ENCODE measurements at places on chromosomes 5 and 9.

GRCh38 chr5:179258922-179259730, 86.1 kb downstream of the ADAMTS2 start:
- DNase-seq: no peak

- DNase-seq: peak; percentile 36
Measured at GRCh38 chr5:146047396-146047795, 58.0 kb downstream of the PLAC8L1 start.

GRCh38 chr5:139740992-139741672, 54.5 kb upstream of the PSD2 start:
- DNase-seq: no peak

GRCh38 chr9:96040591-96041461, 165.3 kb downstream of the ERCC6L2 start:
- no peak for DNase-seq

- no peak for DNase-seq
Measured at GRCh38 chr5:61823781-61824180, 482.2 kb upstream of the KIF2A start.

DNA sequence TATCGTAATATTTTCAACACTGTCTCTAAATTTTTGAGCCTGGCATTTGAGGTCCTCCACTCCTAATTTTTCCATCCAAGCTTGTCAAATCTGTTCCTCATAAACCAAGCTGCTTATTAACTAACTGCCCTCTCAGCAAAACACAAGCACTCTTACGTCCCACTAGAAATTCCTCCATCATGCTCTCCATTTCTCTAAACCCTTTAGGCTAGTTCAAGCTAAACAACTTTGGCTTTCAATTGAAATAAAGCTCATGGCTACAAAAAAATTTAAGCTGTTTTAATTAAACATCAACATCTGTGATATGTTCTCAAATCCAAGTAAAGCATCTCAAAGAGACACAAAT, 45.7 kb downstream of the RNF145 start:
- DNase-seq: no peak

DNA sequence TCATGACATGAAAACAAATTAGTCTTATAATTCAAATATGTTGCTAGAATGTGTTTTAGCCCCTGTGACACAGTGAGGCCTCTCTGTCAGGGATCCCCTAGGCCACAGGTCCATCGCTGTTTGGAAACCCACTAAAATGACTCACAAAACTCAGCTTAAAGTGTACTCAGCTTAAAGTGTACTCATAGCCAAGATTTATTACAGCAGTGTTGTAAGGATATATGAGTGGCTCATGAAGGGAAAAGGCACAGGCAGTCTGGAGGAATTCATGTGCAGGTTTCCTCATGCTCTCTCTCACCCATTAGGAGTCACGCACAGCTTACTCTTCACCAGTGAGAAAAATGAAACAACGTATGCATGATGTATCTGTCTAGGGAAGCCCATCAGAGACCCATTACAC, 24.4 kb upstream of the TGFBI start:
- no peak for DNase-seq

DNA sequence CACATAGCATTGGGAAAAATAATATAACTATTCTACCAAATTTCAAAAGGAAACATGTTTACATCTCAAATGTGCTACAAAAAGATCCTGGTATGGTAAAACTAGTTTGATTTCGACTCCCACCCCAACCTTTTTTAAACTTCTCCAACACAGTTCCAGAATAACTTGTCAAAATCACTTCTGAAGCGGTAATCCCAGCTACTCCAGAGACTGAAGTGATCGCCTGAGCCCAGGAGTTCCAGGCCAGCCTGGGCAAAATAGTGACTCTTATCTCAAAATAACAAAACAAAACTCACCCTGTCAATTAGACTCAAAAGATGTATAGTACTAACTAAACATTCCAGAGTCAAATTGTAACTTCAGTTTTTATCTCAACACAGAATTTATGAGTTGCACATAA, 71.3 kb upstream of the RNF38 start:
- no peak for DNase-seq

DNA sequence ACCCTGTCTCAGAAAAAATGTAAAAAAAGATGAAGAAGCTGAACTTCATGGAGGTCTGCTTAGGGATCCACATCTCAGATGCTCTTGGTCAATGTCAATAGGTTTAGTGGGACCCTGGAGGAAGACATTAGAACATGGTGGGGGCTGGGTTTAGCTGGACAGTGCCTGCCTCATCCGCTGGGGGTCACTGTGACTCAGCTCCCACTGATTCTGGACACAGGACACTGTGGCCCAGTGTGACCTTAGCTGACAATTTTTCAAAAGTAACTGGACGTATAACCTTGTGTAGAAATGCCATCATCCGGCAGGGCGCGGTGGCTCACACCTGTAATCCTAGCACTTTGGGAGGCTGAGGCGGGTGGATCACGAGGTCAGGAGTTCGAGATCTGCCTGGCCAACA, 7.3 kb upstream of the HNRNPAB start:
- no peak for DNase-seq

- DNase-seq: no peak
Measured at GRCh38 chr9:112366591-112366990, 13.3 kb upstream of the HSDL2 start.

- no peak for DNase-seq
Measured at GRCh38 chr5:419970-420369, 23.0 kb upstream of the EXOC3 start.

DNA sequence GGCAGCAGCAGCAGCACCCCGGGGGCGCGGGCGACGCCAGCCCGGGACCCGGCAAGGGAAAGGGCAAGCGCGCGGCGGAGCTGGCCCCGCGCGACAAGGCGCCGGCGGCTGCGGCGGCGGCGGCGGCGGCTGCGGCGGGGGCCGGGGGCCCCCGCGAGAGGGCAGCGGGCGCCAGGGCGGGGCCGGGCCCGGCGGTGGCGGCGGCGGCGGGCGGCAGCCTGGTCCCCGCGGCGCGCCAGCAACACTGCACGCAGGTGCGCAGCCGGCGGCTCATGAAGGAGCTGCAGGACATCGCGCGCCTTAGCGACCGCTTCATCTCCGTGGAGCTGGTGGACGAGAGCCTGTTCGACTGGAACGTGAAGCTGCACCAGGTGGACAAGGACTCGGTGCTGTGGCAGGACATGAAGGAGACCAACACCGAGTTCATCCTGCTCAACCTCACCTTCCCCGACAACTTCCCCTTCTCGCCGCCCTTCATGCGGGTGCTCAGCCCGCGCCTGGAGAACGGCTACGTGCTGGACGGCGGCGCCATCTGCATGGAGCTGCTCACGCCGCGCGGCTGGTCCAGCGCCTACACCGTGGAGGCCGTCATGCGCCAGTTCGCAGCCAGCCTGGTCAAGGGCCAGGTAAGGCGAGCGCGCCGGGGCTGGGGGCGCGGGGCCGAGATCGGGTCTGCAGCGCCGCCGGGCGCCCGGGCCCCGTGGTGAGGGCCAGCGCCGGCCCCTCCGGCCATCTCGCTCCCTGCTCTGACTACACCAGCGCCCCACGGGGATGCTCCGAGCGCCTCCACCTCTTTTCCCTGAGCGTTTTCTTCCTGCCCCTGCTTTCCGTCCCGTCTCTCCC, at the start of gene UBE2QL1:
TSS of gene UBE2QL1 (plus strand) at position 238 of the 843 bp plus-strand sequence. CDS start at position 273, 35 bp downstream.
- peak; percentile 59 for DNase-seq

DNA sequence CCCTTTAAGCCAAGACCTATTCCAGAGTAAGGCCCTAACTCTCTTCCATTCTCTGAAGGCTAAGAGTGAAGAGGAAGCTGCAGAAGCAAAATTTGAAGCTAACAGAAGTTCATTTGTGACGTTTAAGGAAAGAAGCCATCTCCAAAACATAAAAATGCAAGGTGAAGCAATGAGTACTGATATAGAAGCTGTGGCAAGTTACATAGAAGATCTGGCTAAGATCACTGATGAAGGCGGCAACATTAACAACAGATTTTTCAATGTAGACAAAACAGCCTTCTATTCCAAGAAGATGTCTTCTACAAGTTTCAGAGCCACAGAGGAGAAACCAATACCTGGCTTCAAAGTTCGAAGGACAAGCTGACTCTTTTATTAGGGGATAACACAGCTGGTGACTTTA, 1143.4 kb downstream of the CDH12 start:
- DNase-seq: no peak

- DNase-seq: no peak
Measured at GRCh38 chr5:153782589-153783361, 255.9 kb downstream of the FAM114A2 start.

DNA sequence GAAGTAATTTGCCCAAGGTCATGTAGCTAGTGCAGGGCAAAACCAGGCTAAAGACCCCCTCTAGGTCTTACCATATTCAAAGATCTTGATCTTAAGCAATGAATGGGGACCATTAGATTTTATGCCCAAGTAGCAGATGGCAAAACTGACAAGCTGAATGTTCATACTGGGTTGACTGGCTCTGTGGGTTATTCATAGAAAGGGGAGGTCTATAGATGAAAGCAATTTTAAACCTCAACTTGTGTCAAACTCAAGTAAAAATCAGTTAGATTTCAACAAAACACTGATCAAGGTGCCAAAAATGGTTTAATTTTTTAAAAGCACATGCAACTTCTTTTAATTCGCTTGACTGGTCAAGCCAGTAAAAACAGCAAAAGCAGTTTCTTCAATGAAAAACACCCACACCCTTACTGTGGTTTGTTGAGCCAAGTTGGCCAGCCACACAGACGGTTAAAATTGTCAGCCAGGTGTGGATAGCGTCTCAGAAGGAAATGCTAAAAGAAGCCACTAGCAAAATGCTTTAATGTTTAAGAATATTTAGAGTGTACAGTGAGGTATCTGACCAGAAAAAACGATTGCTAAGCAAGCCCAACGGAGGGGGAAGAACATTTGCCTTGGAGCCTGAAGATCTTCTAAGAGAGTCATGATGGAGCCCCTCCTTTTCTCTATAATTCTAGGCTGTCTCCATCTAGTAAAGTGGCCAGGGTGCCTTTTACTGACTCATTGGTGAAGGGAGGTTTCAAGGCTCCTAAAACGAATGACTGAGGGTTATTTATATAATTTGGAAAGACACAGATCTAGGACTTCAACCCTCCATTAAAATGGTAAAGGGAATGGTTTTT, 539.6 kb upstream of the CLINT1 start:
- DNase-seq: peak; percentile 90

- DNase-seq: no peak
Measured at GRCh38 chr9:123368023-123368422, 12.0 kb downstream of the CRB2 start.

GRCh38 chr9:109117856-109118807, 1.6 kb downstream of the TMEM245 start:
- no peak for DNase-seq

GRCh38 chr9:124428751-124429529, 13.7 kb upstream of the PSMB7 start:
- no peak for DNase-seq

DNA sequence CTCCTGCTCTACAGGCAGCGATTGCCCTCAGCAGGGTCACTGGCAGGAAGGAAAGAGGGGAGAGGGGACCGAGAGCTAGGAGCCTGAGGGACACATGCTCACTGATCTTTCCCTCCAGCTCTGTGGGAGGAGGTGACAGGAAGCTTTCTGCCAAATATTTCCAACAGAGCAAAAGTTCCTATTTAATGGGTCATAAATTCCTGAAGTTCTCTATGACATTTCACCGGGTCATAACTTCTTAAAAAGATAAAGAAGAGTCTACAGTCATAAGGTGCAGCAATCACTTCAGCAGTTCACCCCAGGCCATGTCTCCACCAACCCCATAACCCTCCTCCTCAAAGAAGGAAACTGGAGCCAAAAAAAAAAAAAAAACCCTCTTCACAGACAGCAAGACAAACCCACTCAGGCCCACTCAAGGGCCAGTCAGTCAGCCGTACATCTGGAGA, 481.1 kb downstream of the NR2F1-AS1 start:
- DNase-seq: no peak

DNA sequence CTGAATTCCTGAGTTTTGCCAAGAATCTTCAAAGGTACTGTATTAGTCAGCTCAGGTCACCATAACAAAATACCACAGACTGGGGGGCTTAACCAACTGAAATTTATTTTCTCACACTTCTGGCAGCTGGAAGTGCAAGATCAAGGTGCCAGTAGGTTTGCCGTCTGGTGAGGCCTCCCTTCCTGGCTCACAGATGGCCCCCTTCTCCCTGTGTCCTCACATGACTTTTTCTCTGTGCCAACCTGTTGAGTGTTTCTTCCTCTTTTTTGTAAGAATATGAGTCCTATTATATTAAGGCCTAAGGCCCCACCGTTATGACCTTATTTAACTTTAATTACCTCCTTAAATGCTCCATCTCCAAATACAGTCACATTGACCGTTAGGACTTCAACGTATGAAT, 156.1 kb upstream of the KIF2A start:
- no peak for DNase-seq

DNA sequence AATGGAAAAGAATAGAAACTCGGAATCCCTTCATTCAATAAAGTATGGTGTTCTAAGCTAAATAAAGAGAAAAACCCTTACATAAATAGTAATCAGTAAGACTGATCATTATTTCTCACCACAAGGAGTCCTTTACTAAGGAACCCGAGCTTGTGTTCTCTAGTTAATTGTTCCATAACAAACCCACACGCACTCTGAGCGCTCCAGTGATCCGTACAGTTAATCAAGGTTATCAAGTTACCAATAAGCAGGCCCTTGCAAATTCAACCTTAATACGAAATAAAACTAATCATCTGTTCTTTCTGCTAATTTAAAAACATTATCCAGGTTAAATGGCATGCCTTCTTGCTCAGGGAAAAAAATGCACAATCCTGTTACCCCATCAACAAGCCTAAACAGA, 224.4 kb downstream of the FRMD3 start:
- DNase-seq: no peak

DNA sequence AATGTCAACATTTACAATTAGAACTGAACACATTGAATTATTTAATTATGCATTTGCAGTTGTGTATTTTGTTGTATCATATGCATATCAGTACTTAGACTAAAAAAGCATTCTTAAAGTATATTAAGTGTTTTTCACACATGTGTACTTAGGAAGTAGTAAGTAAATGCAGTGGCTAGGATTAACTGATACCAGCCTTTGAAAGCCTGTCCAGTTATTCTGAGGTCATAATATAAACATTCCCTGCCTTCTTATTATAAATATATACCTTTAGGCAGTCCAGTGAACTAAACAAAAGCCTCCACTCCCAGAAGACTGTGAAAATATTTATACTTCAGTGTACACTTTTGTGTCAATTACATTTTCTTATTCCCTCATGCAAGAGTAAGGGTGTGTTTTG, 83.8 kb downstream of the TLE4 start:
- no peak for DNase-seq

DNA sequence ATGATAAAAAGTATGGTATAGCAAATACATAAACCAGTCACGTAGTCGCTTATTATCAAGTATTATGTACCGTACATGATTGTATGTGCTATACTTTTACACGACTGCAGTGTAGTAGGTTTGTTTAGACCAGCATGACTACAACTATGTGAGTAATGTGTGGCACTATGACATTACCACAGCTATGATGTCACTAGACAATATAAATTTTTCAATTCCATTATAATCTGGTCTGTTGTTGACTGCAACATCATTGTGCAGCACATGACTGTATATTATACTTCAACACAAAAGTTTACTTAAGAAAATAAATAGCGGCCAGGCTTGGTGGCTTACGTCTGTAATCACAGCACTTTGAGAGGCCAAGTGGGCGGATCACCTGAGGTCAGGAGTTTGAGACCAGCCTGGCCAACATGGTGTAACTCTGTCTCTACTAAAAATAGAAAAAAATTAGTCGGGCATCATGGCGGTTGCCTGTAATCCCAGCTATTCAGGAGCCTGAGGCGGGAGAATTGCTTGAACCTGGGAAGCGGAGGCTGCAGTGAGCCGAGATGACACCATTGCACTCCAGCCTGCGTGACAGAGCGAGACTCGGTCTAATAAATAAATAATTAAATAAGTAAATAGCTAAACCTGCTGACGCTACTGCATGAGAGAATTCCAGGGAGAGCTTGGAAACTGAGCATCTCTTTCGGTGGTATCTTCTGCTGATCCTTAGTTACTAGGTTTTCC, 24.6 kb upstream of the JADE2 start:
- DNase-seq: no peak

GRCh38 chr5:59829386-59829785, 64.1 kb downstream of the PDE4D start:
- no peak for DNase-seq
